ENCODE measurements at places on chromosomes 7 and 10.

- no peak for DNase-seq
Observed at GRCh38 chr10:86004337-86004736, 362.3 kb downstream of the GRID1 start.

DNA sequence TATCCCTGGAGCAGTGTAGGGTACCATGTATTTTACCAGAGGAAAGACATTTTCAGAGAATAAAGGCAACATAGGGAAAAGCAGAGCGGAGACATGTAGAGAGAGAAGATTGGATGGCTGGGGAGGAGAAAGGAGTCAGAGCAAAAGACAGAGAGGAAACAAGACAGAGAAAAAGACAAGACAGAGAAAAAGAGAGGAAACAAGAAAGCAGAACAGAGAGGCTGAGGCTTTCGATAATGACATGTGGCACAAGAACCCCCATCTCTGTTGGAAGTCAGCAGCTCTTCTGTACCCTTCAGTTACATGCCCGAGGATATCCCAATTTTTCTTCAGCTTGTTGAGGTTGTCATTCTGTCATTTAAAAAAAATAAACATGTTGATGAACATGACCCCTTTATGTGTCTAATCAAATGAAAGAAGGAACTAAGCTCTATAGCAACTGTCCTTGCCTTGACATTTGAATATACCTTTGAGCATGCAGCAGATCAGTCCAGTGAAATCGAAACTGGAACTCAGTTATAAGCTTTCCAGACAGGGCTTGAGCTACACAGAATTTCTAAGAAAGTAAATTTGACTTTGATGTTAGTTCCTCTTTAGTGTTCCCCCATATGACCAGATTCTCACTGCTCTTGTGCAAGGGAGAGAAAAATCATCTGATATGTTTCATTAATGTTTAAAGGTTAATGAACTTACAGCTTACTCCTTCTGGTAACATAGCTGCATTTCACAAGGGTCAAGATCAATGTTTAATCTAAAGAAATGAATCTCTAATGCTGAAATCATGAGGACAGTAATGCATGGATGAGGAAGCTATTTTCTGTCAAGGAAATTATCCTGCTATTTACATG, 75.1 kb upstream of the SP4 start:
- DNase-seq: no peak

DNA sequence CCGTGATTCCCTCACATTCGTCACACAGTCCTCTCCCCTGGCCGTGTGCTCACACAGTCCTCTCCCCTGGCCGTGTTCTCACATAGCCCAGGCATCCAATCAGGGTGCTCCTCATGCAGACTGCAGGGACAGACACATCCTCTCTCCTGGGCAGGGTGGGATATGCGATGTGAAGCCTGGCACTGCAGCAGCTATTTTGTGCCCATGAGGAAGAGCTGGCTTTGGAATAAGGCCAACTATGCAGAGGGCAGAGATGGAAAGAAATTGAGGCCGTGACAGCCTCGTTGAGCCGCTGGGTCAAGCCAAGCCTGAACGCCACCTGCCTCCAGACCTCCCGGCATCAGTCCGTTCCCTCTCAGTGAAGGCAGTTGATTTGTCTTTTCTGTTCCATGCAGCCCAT, 35.8 kb downstream of the FOXL3 start:
- DNase-seq: no peak

- DNase-seq: no peak
Observed at GRCh38 chr10:101405001-101405400, 51.0 kb downstream of the BTRC start.

- no peak for DNase-seq
Observed at GRCh38 chr7:71237945-71238344, 106.0 kb downstream of the GALNT17 start.

DNA sequence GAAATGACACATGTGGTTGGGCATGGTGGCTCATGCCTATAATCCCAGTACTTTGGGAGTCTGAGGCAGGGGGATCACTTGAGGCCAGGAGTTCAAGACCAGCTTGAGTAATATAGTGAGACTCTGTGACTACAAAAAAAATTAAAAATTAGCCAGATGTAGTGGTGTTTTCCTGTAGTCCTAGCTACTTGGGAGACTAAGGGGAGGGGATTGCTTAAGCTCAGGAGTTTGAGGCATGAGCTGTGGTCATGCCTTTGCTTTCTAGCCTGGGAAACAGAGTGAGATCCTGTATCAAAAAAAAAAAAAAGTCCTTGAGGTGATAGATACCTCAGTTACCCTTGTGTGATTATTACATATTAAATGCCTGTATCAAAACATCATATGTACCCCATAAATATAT, 116.7 kb downstream of the SLC25A40 start:
- DNase-seq: no peak

GRCh38 chr10:70893227-70894006, 5.1 kb upstream of the PCBD1 start:
- DNase-seq: no peak

GRCh38 chr10:35420044-35420443, 83.7 kb downstream of the CCNY start:
- no peak for DNase-seq

GRCh38 chr7:151895631-151896031, 18.7 kb upstream of the PRKAG2 start:
- DNase-seq: no peak

GRCh38 chr7:18846765-18847215, 270.6 kb downstream of the TWIST1 start:
- DNase-seq: no peak

- no peak for DNase-seq
Observed at GRCh38 chr7:29105752-29106668, 40.3 kb downstream of the CPVL start.

- DNase-seq: no peak
Observed at GRCh38 chr7:148711191-148712102, 12.7 kb downstream of the CUL1 start.

DNA sequence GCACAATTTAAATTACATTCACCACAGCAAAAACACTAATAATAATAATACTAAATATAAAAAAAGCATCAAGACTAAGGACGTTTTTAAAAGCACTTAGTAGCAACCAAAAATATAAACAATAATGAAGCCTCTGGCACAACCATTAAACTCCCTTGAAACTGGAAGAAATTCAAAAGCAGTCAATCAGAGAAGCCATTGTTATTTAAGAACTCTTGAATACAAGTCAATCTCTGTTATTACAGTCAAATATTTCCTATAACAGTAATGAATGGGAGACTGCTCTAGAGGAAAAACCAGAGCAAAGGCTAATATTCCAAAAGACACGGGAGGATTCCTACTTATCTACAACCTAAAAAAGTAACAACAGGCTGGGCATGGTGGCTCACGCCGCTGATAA, 164.2 kb downstream of the KMT2E start:
- DNase-seq: no peak

All from stimulated activated CD4-positive, alpha-beta T cell treated with anti-CD3 and anti-CD28 coated beads, Interleukin-2, amount 100 ng/mL, for 24 hours (primary cell).